Natural killer cell (primary cell): ENCODE measurements at places on chromosomes 16 and 17. TPM values are rescaled to one million over a fixed set of nuclear protein-coding genes. Genes with fewer than 3 reads are reported as not detected.

- DNase-seq: peak; percentile 54
Measured at GRCh38 chr17:57601143-57601735, 143.9 kb downstream of the CCDC182 start.

DNA sequence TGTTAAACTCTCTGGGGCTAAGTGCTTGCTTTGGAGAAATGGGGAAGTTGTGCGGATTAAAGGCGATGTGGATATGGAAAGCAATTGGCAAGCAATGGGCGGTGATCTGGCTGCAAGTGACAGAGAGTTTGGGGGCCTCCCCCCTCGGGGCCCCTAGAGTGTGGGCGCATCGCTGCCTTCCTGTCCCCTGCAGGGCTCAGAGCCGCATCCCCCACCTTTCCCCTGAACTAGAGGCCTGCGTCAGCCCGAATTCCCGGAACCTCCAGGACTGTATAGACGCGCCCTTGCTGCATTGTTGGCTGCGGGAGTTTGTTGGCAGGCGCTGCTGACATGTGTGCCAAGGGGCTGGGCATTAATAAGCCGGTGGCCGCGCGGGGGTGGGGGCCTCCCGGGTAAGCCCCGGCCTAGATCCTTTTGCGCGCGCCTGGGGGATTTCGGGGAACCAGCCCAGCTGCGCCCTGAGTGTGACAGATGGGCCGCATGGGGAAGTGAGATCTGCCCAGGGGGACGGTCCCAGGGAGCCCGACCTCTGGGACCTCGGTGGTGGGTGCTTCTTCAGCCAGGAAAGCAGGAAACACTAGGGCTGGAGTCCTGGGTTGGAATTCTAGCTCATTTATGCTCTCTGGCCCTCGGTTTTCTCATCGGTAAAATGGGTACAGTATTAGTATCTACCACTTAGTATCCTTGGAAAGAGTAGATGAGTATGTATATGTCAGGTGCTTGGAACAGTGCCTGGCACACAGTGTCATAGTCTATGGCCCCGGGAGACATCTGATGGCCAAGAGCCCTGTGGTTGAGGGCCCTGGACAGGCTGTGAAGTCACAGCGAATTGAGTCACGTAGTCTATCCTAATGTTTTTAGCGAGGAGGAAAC is 1.0 kb downstream of the EEF2K start:
- DNase-seq: peak; percentile 77

GRCh38 chr16:28984619-28985135 is at the start of gene LAT:
LAT (plus strand) TSS chr16:28985052; CDS start chr16:28985418, 366 bp downstream.
- peak; percentile 88 for DNase-seq

GRCh38 chr16:27169511-27170071 is 33.7 kb upstream of the KDM8 start:
- DNase-seq: peak; percentile 40

- no peak for DNase-seq
Measured at GRCh38 chr17:9402590-9403199, 172.9 kb downstream of the STX8 start.

GRCh38 chr17:29591737-29592608 is 959 bp upstream of the ANKRD13B start:
- peak; percentile 78 for DNase-seq

GRCh38 chr17:34389126-34389750 is 26.2 kb upstream of the CCL1 start:
- DNase-seq: no peak

GRCh38 chr17:2025622-2026309 is 632 bp upstream of the RTN4RL1 start:
- DNase-seq: peak; percentile 53

DNA sequence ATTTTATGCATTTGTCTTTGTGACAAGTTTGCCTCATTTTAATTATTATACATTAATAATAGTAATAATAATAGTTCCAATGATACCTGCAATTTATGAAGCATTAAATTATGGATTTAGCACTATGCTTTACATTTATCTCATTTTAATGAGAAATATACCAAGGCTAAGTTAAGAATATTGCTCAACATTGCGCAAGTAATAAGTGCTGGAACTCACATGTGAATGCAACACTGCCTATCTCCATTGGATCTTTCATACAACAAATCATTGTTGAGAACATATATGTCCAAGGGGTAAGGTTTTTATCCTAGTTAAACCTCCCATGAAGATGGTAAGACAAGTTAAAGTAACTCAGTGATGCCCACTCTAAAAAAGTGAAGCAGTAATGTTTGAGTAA is 703.7 kb upstream of the SOX9 start:
- DNase-seq: no peak

GRCh38 chr17:19928299-19928698 is 49.3 kb downstream of the AKAP10 start:
- no peak for DNase-seq

GRCh38 chr16:89358030-89359005 is 132.0 kb downstream of the ANKRD11 start:
- peak; percentile 64 for DNase-seq

GRCh38 chr16:28087675-28088300 is 24.3 kb upstream of the GSG1L start:
- DNase-seq: no peak

GRCh38 chr16:82264756-82265155 is 94.7 kb upstream of the MPHOSPH6 start:
- DNase-seq: no peak

DNA sequence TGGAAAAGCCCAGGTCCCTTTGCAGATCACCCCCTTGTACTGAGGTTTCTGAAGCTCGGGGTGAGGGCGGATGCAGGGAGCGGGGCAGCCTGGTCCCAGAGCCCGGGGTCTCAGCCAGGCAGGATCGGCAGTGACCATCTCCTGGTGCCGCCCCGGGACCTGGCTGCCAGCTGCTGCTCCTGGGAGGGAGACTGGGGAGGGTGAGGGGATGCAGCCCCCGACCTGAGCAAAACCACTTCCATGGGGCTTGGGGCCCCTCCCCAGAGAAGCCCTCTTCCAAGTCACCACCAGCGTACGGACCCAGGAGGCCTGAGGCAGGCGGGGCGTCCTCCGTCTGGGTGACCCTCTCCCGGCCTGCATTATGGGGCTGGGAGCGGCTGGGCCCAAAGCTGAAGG is 14.8 kb downstream of the CD7 start:
- DNase-seq: no peak

GRCh38 chr17:7851438-7852261 is 3.2 kb upstream of the TMEM88 start:
- peak; percentile 99 for DNase-seq

KRT33B gene
- total RNA-seq: not detected

MAP2K3 gene
- total RNA-seq: 165 TPM

MEFV gene
- 6.2 TPM for total RNA-seq

ZNF385C gene
- not detected for total RNA-seq

KRTAP1-5 gene
- total RNA-seq: not detected

KRTAP3-2 gene
- not detected for total RNA-seq

SLC52A1 gene
- not detected for total RNA-seq

KIF18B gene
- 1.3 TPM for total RNA-seq

ASGR2 gene
- total RNA-seq: not detected

GRB7 gene
- total RNA-seq: 0.27 TPM
